ENCODE measurements at places on chromosomes 13 and 19. TPM values are rescaled to one million over a fixed set of nuclear protein-coding genes. Genes with fewer than 3 reads are reported as not detected.

The SWSAP1 gene
- total RNA-seq: 1.0 TPM

The LGALS14 gene
- not detected for total RNA-seq

The ZNF507 gene
- 5.1 TPM for total RNA-seq

The CBARP gene
- 1.2 TPM for total RNA-seq

- DNase-seq: no peak
These were observed 30.7 kb downstream of the CEACAM1 start for GRCh38 chr19:42497492-42498168.

DNA sequence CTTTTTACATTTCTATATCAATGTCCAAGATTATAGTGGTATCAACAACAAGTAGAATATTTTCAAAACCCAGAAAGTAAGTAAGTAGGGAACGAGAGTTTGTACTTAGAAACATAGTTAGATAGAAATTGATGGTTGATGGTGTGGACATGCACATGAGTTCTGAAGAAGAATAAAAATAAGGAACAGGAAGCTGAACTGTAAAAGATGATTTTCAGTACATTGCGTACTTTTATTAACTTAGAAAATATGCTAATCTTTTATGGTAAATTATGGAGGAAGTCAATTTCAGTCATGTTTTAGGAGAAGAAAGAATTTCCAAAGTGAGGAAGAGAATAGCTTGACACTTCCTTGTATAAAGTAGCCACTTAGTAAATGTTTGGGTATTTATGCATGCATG lies 12.3 kb upstream of the GPR18 start:
- no peak for DNase-seq

- no peak for DNase-seq
These were observed 49.5 kb downstream of the C13orf46 start for GRCh38 chr13:113924184-113924901.
